Putamen (tissue), 1 donor: ENCODE measurements at places on chromosomes 11 and 22.

DNA sequence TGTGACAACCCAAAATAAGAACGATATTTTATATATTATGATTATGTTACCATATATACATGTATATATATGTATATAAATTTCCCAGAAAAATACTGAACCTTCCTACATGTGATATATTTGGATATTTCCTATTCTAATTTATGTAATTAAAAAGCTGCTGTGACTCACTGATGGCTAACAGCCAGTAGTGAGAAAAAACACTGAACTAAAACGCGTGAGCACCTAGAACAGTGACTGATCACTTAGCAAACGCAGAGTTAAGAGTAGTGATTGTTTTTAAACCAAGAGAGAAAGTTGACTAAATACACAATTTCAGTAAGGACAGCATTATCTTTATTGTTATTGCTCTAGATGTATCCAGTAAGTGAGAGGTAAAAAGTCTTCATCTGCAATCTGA, 213.8 kb downstream of the TMEM135 start:
- no peak for DNase-seq

DNA sequence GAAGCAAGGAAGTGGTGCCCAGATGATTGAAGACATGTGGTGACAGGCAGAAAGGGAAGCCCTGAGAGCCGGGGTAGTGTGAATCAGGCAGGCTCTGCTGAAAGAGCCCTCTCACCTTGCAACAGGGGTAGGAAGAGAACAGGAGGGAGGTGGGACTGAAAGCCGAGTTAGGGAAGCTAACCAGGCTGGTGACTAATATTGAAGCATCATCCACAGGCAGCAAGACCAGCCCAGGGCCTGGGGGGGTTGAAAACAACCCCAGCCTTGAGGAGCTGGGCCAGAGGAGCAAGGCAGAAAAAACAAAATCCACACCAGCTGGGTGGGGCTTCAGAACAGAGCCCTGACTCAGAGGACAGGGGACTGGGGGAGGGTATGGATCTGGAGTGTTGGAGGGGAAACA, 35.0 kb upstream of the CRTAM start:
- no peak for DNase-seq

GRCh38 chr11:8357891-8358566, 94.4 kb upstream of the LMO1 start:
- no peak for DNase-seq

DNA sequence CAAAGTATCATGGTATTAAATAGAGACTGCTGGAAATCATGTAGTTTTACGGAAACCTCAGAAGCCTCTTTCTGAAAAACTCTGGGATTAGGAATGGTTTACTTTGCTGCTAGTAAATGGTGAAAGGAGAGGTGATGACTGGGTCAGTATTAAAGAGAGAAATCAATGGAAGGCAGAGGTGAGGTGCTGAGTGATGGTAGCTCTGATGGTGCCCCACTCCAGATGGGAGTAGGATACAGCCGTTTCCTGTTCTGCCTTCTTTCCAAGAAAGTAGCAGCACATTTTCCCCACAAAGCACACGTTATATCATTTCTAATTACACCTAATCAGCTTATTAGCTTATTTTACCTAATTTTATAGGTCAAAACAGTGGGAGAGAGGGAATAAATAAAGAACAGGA, 267.6 kb upstream of the PITPNB start:
- DNase-seq, result no peak

DNA sequence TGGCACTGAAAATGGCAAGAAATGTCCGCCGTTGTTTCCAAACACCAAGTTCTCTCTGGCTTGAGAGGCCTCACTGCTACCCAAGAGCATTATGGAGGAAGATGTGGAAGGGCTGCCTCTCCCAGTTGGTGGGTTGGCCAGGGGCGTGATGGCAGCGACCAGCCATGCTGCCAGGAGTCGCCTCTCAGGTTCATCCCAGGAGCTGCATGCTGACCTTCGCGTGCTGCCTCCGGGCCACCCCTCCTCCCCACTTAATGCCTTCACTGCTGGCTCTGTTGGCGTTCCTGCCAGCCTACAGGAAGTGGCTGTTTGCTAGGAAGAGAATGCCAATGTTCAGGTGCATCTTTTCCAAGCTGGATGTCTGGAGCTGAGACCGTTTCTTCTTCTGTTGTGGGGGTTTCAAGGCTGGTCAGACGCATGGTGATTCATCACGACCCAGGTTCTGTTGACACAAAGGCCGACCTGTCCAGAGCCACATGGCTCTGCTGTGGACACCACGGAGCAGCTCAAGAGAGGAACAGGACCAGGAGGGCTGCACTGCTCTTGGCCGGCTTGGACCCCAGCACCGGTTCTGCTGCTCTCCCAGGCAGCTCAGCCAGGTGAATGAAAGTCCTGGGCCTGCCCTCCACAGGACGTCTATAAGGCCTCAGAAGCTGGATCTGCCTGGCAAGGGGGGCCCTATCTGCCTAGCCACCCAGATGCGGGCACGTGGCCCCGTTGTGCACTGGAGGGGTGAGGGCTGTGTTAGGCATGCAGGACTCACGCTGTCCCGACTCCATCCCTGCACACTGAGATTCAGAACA, 25.1 kb downstream of the TBX1 start:
- no peak for DNase-seq

GRCh38 chr11:83537131-83537610, 251.0 kb upstream of the CCDC90B start:
- no peak for DNase-seq
